ENCODE measurements at places on chromosomes 1 and 21.

DNA sequence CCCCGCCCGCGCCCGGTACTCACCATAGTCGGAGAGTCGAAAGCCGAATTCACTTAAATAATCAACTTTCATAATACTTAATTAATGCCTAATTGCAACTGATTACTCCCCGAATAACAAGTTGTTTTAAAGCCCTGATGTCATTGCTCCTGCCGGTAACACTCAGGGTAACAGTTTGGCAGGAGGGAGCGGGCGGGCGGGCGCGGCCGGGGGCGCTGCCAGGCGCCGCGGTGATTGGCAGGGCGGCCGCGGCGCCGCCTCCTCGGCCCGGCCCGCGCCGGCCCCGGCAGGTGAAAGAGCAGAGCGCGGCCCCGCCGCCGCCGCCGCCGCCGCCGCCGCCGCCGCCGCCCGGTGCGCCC lies 102.2 kb downstream of the CASZ1 start:
- peak; percentile 72 for DNase-seq

- no peak for DNase-seq
Measured at GRCh38 chr21:31558189-31558961, 101.1 kb upstream of the SOD1 start.

DNA sequence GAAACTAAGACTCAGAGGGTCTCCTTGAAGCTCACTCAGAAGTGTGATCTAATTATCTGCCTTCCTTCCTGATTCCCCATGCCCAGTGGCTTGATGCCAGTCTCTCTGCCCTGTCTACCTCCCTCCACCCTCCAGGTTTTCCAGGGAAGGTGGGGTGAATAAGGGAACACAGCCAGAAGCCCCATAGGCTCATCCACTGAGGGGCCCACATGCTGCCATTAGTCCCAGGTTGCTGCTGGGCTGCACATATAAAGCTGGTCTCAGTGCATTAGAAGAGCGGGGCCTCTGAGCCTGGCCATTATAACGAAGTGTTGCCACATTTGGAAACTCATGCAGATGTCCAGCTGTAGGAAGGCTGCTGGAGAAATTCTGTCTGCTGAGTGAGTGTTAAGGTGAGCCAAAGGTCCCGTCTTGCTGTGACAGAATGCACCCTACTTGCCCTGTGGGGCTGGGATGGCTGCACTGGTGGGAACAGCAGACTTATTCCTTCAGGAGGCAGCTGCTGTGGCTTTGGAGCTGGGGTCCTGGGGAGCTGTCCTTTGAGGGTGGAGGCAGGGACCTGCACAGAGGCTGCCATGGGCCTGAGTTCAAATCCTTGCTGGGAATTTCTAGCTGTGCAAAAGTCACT lies 2.9 kb downstream of the ADORA1 start:
- no peak for DNase-seq

DNA sequence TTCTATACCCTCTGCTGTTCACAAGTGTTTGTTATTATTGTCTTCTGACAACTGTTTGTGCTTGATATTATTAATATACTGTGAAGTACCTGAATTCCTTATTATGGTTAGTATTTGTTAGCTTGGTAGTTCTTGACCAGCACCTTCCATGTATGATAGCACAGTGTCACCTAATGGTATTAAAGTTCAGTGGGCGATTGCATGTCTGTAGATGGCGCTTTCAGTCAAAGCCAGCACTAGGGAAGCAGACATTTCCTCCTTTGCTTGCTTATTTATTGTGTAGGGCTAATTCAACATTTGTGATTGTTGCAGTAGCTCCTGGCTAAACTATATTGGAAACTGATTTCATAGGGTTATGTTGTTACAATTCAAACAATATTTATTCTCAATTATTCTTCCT lies 218.0 kb downstream of the ZP4 start:
- no peak for DNase-seq

DNA sequence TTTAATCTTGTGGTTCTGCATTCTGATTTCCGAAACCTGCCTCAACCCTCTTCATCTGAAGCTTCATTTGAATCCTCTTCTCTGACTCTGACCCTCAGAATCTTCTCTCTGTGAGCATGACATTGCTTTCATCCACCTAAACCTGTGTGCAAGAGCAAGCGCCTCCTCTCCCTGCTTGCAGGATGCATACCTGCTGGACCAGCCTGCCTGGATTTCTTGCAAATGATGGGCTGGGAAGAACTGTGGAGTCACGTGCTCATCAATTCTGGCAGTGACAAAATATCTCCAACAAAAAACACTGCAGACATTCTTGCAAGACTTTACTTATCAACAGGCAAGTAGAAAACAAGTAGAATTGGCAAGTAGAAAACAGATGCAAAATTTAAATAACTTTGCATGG lies 20.8 kb upstream of the SLC35F3 start:
- no peak for DNase-seq

DNA sequence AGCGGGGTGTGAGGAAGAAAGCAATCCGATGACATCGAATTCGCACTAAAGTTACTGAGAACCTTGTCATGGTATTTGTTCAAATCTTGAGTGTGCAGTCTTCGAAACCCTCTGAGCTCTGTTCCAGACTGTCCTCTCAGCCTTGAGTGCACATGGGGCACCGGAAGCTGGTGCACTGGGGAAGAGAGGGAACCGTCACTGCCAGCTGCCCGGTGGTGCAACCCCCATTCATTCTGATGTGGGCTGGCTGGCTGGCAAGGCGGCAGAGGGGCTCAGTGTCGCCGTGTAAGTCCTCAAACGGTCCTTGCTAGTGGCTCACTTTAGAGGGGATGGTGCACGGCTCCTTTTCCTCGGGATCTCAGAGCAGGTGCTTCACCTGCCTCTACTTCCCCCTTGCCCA lies 137.4 kb downstream of the KIF26B start:
- DNase-seq = no peak

DNA sequence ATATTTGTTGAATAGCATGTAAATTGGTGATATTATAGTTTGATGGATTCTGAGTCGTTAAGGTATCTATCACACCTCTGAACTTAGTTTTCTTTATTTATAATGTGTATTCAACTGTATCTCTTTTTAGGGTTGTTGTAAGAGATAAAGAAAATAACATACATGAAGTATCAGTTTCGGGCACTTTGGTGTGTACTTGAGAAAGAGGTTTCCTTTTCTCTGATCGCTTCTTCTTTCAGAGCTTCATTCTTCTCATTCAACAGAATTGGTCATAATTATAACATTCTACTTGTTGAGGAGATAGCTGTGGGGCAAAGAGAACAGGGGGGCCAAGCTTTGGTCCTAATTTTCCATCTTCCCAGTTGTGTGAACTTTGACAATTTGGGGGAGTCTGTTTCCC lies 508.0 kb downstream of the PLPP3 start:
- no peak for DNase-seq

DNA sequence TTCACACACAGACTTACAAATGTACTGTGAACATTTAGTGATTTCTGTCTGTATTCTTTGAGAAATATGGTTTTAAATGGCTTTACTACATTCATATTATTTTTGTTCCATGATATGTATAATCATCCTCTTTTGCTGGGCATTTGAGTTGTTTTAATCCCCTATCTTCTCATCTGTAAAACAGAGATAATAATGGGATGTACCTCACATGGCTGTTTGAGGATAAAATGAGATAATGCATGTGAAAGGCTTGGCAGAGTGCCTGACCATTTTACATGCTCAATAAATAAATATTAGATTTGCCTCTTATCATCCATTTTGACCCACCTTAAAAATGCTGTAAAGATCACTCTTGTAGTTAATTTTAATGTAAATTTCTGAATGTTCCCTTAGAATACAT lies 197.2 kb downstream of the C1orf94 start:
- no peak for DNase-seq

- DNase-seq = peak; percentile 64
Measured at GRCh38 chr1:94416901-94417727, 1.1 kb upstream of the ABCD3 start.

DNA sequence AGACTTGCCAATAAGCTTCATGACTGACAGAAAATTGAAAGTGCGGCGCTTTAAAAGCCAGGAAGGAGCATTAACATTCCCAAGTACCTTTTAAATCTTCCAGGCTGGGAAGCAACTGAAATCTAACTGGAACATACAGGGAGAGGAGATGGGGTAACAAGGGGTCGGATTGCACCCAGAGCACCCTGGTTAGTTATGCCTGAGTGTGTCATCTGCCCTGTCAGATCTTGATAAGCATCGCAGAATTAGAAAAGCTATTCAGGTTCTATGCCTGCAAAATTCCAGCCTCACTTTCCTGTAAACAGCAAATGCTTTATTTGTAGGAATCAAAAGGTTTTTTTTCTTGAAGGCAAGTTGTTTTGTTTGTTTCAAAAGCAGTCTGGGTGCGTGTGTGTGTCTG lies 58.5 kb downstream of the SERBP1 start:
- DNase-seq = no peak

GRCh38 chr1:224168859-224169380 lies 14.1 kb upstream of the DEGS1 start:
- DNase-seq = no peak

DNA sequence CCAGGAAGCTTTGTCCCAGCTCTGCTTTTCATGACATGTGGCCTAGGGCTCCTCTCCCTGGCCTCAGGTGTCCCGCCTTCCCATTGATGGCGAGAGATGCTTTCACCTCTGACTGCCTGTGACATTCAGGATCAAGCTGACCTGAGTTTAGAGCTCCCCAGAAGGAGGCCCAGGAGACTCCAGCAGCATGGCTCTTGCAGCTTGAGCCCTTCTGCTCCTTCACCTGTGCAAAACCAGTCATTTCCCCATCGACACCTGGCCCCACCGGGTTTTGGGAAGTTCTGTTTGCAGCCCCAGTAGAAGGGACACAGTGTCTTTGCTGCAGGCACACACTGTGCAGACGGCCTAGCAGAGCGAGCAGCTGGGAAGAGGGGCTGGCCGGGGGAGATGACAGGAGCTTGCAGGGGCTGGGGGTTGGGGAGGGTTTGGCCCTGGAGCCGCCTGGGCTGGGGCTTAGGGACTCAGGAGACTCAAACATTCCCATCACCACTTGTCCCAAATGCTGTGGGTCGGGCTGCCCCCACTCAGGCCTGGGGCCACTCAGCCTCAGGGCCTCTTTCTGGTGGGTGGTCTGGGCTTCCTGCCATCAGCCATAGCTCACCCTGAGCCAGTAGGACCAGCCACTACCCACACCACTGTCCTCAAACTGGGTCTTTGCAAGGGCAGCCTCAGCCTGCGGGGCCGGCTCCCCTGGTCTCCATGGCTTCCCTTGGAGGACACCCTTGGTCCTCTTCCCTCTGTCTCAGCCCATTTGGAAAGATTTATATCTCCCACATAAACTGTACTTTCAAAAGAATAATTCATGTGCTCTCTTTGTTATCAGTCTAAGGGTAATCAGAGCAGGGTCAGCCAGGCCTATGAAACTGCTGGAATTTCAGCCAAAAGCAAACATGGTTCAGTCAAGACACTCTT lies 3.8 kb upstream of the EDN2 start:
- no peak for DNase-seq

GRCh38 chr21:45724994-45725843 lies 81.7 kb downstream of the PCBP3 start:
- peak; percentile 42 for DNase-seq

DNA sequence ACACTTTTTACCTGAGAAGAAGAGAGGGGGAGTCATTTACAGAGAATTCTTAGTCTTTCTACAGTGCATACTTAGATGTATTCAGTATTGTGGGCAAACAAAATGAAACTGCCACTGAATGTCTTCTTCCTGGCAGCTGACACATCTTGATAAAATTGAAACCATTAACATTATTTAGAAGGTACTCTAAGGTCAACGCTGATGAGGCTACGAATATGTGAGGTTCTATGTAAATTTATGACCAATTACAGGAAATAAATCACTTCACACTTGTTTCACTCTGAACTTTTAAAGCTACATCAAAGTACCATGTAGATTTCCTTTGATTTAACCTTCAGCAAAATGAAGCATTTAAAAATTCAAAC lies 51.3 kb upstream of the GFI1 start:
- no peak for DNase-seq
